NCI-H446 (cell line): ENCODE measurements at places on chromosomes 12 and 14.

GRCh38 chr12:2429032-2429431 lies 365.7 kb upstream of the FKBP4 start:
- peak; percentile 75 for DNase-seq

GRCh38 chr12:21500786-21501257 lies 613 bp downstream of the RECQL start:
- DNase-seq, result no peak

GRCh38 chr14:31894351-31894750 lies 182.8 kb upstream of the ARHGAP5 start:
- no peak for DNase-seq

DNA sequence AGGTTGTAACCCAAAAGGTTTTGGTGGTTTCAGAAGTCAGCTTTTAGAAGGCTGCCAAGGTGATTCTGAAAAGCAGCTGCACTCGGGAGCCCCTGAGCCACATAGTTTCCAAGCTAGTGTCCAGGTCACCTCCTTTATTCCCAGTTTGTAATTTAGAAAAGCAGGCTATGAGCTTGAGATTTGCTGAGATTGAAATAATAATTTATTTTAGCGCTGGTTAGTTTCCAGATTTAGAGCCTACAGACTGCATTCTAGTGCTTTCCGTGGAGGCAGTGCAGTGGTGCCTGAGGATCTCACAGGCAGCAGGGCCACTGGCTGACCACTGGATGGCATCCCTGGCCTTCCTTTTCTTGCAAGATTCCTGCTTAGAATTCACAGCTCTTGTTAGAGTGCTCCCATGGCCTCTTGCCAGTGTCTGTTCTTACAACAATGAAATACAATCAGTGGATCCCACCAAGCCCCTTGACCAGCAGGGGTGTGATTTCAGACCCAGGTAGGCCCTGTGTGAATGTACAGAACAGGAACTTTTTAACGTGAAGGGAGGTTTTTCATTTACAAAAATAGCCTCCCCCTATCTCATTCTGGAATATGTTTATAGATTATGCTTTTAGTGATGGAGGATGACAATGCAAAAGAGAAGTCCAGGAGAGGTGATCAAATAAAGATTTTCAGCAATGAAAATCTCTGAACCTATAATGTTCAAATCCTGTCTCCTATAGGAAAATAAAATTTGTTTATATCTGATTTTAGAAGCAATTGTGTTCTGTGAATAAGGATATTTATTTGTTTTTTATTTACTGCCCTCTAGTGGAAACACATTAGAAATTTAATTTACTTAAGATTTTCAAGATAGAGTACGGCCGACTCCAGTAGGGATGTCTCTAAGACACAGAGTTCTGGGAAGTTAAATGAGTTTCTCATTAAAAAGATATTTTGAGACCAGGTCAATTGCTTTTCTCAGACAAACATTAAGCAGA lies 362.1 kb upstream of the STXBP6 start:
- no peak for DNase-seq

- DNase-seq, result no peak
These were observed 129.9 kb downstream of the GALC start for GRCh38 chr14:87863047-87863446.

- no peak for DNase-seq
These were observed 12.9 kb downstream of the PRKCH start for GRCh38 chr14:61334197-61334701.

GRCh38 chr12:121366063-121366459 lies 13.8 kb upstream of the ANAPC5 start:
- no peak for DNase-seq

- DNase-seq, result no peak
These were observed 23.1 kb downstream of the KCNK10 start for GRCh38 chr14:88299865-88300530.

DNA sequence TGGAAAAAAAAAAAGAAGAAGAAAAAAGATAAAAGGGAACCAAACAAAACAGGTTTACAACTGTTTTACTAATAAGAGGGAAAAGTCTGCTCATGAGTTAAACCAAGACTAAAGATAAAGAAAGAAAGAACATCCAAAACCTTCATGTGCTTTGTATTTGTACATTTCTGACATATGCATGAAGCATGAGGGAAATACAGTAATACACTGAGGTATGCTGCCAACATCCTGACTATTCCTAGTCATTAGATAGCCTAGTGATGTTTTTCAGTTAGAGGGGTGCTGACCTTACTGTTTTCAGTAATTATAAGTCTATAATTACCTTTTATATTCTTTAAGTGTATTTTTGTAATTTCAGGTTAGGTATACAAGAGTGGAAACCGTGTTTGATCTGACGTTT lies 793.3 kb downstream of the DIO2 start:
- DNase-seq, result no peak

GRCh38 chr12:111275308-111275707 lies 93.6 kb downstream of the PHETA1 start:
- no peak for DNase-seq

- no peak for DNase-seq
These were observed 8.9 kb upstream of the LTA4H start for GRCh38 chr12:96044017-96044942.

- no peak for DNase-seq
These were observed 64.8 kb downstream of the PPP2R5C start for GRCh38 chr14:101826351-101826750.

GRCh38 chr14:24339284-24340151 lies at the start of gene RIPK3:
Gene RIPK3, minus strand, starts transcription at chr14:24339991. Its CDS starts 165 bp downstream, at chr14:24339826.
- no peak for DNase-seq

- no peak for DNase-seq
These were observed 13.0 kb upstream of the ITPR2 start for GRCh38 chr12:26845984-26846383.

- no peak for DNase-seq
These were observed 39.1 kb downstream of the ADCK1 start for GRCh38 chr14:77838831-77839511.

GRCh38 chr14:38873941-38874612 lies 229.0 kb downstream of the SEC23A start:
- DNase-seq, result no peak

- DNase-seq, result no peak
These were observed 7.7 kb downstream of the CCND2 start for GRCh38 chr12:4281173-4281654.

GRCh38 chr12:115305867-115306266 lies 621.9 kb upstream of the TBX3 start:
- DNase-seq, result no peak

- DNase-seq, result no peak
These were observed 357.7 kb downstream of the CACNA1C start for GRCh38 chr12:2410496-2410895.

DNA sequence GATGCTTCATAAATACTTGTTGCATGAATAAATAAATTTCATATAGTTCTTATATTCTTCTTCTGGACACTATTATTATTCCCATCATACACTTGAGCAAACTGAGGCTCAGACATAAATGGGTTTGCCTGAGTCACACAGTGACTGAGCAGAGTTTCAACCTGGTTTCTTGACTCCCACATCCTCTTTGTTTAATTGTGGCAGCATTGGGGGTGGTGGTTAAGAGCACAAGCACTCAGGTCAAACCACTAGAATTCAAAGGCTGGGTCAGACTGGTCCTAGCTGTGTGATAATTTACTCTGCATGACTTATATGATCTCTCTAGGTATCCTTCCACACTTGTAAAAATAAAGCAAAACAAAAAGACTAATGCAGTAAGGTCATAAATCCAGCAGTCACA lies 274.9 kb upstream of the SRRM4 start:
- no peak for DNase-seq

- DNase-seq, result no peak
These were observed 42.8 kb upstream of the RNASE3 start for GRCh38 chr14:20848316-20848954.

DNA sequence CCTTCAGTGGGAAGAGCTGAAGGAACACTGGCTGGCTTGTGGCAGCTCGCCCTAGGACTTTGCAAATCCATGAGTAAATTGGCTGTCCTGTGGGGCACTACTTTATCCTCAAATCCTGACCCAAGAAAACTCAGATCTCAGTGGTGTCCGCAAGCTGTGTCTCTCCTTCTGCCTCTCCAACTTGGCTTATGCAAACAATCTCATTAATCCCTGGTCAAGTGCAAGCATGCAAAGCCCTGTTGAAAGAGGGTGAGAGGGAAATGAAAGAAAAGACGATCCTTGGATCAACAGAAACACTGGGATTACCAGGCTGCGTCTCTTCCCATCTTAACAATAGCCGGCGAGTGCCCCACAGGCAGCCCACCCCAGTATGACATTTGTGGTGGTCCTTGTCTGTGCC lies 901.6 kb downstream of the BCL11B start:
- DNase-seq, result no peak

DNA sequence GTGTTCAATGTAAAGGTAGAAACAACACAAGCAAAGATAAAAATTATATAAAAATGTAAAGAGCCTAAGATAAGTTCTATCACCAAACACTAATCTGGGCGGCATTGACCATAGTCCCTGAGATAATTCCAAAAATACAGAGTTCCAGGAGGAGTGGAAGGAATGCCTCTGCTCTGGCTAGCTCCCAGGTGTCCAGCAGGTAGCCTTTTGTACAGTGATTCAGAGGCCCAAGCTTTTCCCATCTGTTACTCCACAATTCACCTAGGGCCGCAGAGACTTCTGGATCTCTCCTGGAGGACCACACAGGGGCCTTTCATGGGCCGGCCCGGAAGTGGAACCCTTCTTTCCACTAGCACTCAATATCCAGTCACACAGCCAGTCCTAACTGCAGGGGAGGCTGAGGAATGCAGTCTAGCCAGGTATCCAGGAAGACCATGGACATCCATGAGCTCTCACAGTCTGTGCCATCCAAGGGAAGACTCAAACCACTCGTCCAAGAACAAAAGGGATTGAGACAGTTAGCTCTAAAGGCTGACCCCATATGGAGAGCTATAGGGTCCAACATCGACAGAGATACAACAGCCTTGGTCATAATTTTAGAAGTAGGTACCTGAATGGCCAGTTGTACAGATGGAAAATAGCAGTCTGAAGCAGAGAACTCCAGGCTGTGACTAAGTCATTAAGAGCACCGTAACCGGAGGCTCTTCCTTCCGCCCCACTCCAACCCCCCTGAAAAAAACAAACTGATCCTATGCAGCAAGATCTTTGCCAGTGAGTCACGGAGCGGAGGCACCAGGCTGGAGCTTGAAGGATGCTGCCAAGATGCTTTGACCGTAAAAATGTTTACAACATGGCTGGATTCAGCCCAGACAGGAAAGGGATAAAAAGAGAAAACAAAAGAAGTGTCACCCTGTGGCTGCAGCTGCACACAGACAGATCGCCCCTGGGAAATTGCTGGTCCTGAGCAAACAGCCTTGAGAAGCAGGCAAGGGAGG lies 204.8 kb downstream of the NUAK1 start:
- peak; percentile 82 for DNase-seq

- DNase-seq, result no peak
These were observed 589.5 kb upstream of the TBX3 start for GRCh38 chr12:115273456-115273855.

DNA sequence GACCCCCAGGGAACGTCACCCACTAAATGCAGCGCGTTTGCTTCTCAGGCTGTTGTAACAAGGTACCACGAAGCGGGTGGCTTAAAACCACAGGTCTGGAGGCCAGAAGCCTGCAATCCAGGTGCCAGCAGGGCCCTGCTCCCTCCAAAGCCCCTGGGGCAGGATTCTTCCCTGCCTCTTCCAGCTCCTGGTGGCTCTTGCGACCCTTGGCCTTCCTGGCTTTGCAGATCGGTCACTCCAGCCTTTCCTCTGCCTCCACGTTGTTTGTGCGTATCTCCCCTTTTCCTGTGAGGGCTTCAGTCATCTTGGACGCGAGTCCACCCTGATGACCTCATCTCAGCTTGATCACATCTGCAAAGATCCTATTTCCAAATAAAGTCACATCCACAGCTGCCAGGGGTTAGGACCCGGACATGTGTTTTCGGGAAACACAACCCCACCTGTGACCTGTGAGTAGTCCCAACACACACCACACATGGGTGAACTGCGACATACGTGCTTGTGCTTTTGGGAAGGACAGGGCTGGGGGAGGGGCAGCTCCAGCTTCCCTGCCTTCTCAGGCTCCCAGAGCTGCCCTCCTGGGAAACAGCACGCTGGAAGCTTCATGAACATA lies 114.5 kb upstream of the NCOR2 start:
- DNase-seq, result no peak

GRCh38 chr14:103377522-103378037 lies 7.6 kb upstream of the MARK3 start:
- DNase-seq, result no peak

DNA sequence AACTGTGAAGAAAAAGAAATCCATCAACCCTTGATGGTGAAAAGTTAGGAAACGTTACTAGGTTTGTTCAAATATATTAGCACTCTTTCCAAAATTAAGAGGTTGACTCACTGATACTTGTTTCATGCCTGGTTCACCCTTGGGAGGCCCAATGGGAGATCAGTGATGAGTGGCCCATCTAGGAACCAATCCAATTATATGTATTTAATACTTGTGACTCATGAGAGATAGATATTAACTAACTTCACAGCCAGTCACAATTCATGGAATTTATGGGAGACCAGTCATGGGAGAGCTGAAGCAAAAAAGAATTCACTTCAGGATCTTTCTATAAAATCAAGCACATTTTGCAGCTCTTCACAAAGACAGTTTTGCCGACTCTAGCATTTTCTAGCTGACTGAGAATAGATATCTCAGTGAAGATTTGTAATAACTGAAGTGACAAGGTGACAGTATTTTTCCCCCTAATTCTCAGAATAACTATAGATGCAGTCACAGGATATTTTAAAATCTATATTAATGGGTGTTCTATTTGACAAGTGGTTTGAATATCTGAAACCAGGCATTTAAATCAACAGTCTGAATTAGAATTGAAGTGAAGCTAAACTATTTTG lies 230.2 kb downstream of the EPS8 start:
- no peak for DNase-seq

- no peak for DNase-seq
These were observed 53.8 kb downstream of the TMCC3 start for GRCh38 chr12:94596596-94596995.

DNA sequence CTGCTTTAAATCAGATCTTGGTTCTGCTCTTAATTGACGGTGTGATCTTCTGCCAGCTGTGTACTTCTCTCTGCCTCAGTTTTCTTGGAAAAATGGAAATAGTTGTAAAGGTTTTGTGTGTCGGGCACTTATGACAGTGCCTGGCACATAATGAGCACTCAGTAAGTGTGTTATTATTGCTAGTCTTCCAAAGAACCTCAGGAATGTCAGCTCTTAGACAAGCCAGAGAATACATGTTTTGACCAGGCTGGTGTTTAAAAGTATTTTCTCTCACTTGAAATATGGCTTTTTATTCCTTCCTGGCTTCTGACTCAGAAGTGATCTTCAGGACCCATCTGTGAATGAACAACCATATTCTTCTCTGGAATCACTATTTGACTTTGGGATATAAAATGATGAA lies 304.1 kb downstream of the SNAPC1 start:
- DNase-seq, result no peak

- no peak for DNase-seq
These were observed 154.8 kb downstream of the PTCSC3 start for GRCh38 chr14:36021591-36022320.

- no peak for DNase-seq
These were observed 20.2 kb downstream of the TNFAIP2 start for GRCh38 chr14:103143506-103143905.

DNA sequence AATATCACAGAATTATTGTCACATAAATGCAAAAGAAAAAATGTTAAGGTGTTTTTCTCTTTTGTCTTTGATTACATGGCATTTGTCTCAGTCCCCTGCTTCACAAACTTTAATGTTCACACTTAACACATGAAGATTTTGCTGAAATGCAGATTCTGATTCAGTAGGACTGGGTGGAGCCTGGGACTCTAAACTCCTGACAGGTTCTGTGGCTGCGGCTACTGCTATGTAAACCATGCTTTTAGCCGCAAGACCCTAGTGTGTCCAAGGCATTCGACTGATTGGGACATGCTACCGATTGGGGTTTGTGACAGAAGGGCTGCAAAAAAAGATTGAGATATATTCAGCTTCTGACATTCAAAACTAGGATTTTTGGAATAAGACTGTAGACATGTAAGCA lies 72.6 kb upstream of the SLC35F4 start:
- DNase-seq, result no peak
